ENCODE measurements at places on chromosomes 7 and 10.

- H3K4me3 ChIP-seq = no peak overlapping the region
- DNase-seq = no peak
- H3K27ac ChIP-seq = no peak overlapping the region
- H3K4me1 ChIP-seq = peaks cover 11% of the 10 kb centered on the region
- H3K27me3 ChIP-seq = no peaks in the 10 kb centered on the region
Measured at GRCh38 chr10:974038-974784, 14.0 kb upstream of the GTPBP4 start.

DNA sequence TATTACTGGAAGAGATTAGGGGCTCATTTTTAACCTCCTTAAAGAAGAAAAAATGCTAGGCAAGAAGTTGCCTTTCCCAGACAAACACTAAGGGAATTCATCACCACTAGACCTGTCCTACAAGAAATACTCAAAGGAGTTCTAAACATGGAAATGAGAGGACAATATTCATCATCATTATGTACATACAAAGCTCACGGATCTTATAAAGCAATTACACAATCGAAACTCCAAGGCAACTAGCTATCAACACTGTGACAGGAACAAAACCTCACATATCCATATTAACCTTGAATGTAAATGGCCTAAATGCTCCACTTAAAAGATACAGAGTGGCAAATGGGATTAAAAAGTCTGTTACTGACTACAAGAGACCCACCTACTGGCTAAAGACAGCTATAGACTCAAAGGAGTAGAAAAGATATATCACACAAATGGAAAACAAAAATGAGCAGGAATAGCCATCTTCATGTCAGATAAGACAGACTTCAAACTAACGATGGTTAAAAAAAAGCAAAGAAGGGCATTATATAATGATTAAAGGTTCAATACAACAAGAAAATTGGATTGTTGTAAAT, 246.6 kb downstream of the ADRA2A start:
- H3K36me3 ChIP-seq = no peaks in the 10 kb centered on the region
- DNase-seq = no peak
- no peaks in the 10 kb centered on the region for H3K4me1 ChIP-seq
- no peak overlapping the region for H3K27ac ChIP-seq
- H3K27me3 ChIP-seq = peaks cover 24% of the 10 kb centered on the region

DNA sequence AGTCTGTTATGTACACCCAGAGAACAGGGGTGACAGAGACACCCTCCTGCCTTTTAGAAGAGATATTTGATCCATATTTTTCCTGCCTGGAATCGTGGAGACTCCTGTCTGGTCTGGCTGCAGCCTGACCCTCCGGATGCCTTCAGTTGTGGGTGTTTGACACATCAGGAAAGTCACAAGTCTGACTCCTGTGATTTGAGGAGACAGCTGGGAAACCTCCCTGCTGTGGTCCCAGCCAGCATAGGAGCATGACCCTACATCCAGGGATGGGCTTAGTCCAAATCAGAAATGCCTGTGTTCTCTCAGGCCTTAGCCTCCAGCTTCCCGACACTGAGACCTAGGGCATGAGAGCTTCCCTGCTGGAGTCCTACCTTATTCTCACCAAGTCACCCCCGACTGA, 43.4 kb downstream of the GOT1 start:
- H3K4me1 ChIP-seq = peaks cover 3% of the 10 kb centered on the region
- no peak for DNase-seq
- no peaks in the 10 kb centered on the region for H3K36me3 ChIP-seq
- H3K27me3 ChIP-seq = peaks cover 2% of the 10 kb centered on the region
- H3K27ac ChIP-seq = no peak overlapping the region
- no peak overlapping the region for H3K4me3 ChIP-seq

DNA sequence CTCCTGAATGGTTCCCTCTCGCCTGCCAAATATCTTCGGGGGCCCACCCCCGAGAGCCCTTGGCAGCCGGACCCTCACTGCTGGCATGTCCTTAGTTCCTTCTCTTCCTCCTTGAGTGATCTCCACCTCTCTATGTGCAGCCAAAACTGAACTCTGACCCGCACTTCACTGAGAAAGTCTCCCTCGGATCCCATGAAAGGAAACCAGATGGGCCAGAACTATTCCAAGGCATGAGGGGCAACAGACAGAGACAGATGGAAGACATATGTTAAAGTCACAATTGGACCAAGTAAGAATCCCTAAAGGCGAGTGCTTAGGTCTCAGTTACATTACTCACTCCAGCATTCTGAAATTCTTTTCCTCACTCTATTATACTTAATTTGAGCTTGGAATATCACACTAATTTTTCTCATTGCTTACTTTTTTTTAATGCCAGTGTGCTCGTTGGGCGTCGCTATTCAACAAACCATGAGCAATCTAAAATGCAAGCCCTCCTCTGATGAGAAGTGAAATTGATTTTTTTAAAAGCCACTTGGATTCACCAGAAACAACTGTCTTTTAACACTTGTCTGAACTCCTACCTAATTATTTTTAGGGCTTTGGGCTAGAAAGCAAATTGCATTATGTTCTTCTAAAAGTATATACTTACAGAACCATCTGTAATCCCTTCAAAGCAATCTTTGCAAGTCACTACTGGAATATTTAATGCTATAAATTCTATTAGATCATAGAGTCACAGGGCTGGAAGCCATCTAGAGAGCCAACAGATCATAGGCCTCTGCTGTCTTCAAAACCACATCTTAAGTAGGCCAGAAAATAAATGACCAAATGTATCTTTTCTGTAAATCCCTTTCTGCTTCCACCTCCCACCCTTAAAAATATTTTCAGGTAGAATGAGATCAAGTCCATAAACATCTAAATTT, 43.3 kb upstream of the EZH2 start:
- no peak overlapping the region for H3K27ac ChIP-seq
- no peak overlapping the region for H3K4me3 ChIP-seq
- H3K4me1 ChIP-seq = peaks cover 7% of the 10 kb centered on the region
- no peak for DNase-seq

GRCh38 chr7:34165927-34166550, 260.7 kb downstream of the BMPER start:
- no peaks in the 10 kb centered on the region for H3K27me3 ChIP-seq
- no peaks in the 10 kb centered on the region for H3K36me3 ChIP-seq
- H3K4me1 ChIP-seq = no peaks in the 10 kb centered on the region
- no peak for DNase-seq
- no peak overlapping the region for H3K27ac ChIP-seq

DNA sequence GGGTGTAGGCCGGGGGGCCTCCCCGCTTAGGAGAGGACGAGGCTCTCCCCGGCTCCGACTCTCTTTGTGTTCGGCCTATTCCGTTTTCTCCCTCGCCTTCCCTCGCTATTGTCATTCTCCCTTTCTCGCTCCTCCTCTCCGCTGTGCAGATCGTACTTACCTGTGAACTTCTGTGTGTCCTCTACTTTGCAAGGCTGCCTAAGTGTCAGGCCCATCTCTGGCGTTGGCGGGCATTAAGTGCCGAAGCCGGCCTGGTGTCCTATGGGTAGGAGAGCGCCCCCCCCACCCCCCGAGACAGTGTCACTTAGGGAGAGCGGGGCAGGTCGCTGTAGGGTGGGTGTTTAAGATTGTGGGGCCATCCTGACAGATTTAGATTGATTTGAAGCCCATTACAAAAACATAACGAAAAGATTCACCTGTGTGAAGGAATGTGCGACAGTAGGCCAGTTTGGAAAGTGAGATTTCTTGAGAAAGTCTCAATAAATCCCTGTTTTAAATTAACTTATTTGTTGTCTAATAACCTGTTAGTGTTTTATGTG, 579 bp downstream of the RBM33 start:
- peak overlapping the region; percentile 100 for H3K27ac ChIP-seq
- no peak for DNase-seq
- peaks cover 31% of the 10 kb centered on the region for H3K4me1 ChIP-seq

GRCh38 chr7:109879287-109879828, 1211.6 kb upstream of the LRRN3 start:
- no peaks in the 10 kb centered on the region for H3K27me3 ChIP-seq
- H3K4me3 ChIP-seq = no peak overlapping the region

- H3K27ac ChIP-seq = no peak overlapping the region
- H3K36me3 ChIP-seq = peaks cover 3% of the 10 kb centered on the region
- DNase-seq = peak; percentile 75
Measured at GRCh38 chr10:117167789-117168674, 29.3 kb upstream of the KCNK18 start.

- H3K36me3 ChIP-seq = no peaks in the 10 kb centered on the region
- no peaks in the 10 kb centered on the region for H3K27me3 ChIP-seq
- no peak overlapping the region for H3K27ac ChIP-seq
- H3K4me3 ChIP-seq = no peak overlapping the region
- no peak for DNase-seq
Measured at GRCh38 chr7:23426876-23427275, 43.4 kb downstream of the IGF2BP3 start.

DNA sequence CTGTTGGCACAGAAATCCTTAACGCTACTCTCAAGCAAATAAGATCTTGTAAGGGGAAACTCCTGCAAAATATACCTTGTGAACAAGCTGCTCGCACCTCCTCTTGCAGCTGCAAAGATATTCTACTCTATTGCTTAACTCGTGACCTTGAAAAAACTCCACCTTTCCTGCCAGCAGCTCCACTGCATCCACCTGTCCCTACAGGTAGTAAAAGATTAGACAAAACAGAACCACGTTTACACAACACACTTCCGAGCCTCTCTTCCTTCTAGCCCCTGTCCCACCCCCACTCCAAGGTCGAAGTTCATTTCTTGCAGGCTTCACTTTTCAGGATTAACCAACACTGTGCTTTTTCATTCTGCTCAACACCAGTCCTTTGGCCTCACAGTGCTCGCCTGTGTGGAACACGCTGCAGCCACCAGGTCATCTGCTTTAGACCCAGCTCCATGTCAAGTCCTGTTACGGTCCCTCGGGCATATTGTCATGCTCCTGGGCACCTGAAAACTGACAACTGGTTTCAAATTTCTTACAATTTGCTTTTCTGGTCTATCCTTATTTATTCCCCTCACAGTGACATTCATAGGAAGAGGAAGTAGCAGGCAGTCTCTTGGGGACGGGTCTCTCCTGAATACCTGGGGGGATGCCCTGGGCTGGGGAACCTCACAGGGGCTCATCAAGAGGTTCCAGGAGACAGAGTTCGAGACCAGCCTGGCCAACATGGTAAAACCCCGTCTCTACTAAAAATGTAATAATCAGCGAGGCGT, 165.8 kb upstream of the KLF14 start:
- H3K36me3 ChIP-seq = no peaks in the 10 kb centered on the region
- DNase-seq = no peak
- peaks cover 49% of the 10 kb centered on the region for H3K4me1 ChIP-seq
- no peak overlapping the region for H3K4me3 ChIP-seq

GRCh38 chr7:46651070-46651469, 730.0 kb upstream of the IGFBP3 start:
- H3K4me3 ChIP-seq = no peak overlapping the region
- DNase-seq = no peak
- peaks cover 6% of the 10 kb centered on the region for H3K36me3 ChIP-seq
- H3K4me1 ChIP-seq = peaks cover 1% of the 10 kb centered on the region
- H3K27ac ChIP-seq = no peak overlapping the region

DNA sequence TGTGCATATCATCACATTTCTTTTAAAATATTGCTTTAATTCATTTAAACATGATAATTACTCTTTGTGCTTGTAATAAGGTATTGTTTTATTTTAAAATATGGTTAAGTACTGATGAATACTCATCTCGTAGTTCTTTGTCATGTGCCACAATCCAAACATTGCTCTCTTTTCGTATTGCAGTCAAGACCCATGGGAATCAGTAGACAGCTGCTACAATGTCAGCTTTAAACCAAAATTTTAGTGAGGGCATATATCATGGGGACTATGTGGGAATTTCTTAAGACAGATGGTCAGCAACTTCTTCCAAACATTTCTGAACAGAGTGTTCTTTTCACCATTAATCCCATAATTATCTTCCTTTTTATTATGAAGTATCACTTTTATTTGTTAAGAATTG, 77.2 kb upstream of the FZD1 start:
- H3K27me3 ChIP-seq = no peaks in the 10 kb centered on the region
- H3K36me3 ChIP-seq = no peaks in the 10 kb centered on the region
- DNase-seq = no peak
- no peak overlapping the region for H3K4me3 ChIP-seq
- peaks cover 5% of the 10 kb centered on the region for H3K4me1 ChIP-seq
- no peak overlapping the region for H3K27ac ChIP-seq

GRCh38 chr7:114832906-114833595, 88.8 kb upstream of the MDFIC start:
- no peak overlapping the region for H3K27ac ChIP-seq
- no peak for DNase-seq
- no peak overlapping the region for H3K4me3 ChIP-seq
- H3K4me1 ChIP-seq = no peaks in the 10 kb centered on the region
- H3K27me3 ChIP-seq = no peaks in the 10 kb centered on the region

GRCh38 chr10:3808689-3809199, 23.7 kb upstream of the KLF6 start:
- DNase-seq = no peak
- H3K4me1 ChIP-seq = peaks cover 42% of the 10 kb centered on the region
- no peak overlapping the region for H3K4me3 ChIP-seq
- H3K27ac ChIP-seq = no peak overlapping the region

- H3K27me3 ChIP-seq = peaks cover 26% of the 10 kb centered on the region
- H3K36me3 ChIP-seq = no peaks in the 10 kb centered on the region
- peaks cover 35% of the 10 kb centered on the region for H3K4me1 ChIP-seq
- DNase-seq = no peak
- no peak overlapping the region for H3K27ac ChIP-seq
- peak overlapping the region; percentile 90 for H3K4me3 ChIP-seq
Measured at GRCh38 chr7:37445790-37446189, 2.9 kb downstream of the ELMO1 start.

DNA sequence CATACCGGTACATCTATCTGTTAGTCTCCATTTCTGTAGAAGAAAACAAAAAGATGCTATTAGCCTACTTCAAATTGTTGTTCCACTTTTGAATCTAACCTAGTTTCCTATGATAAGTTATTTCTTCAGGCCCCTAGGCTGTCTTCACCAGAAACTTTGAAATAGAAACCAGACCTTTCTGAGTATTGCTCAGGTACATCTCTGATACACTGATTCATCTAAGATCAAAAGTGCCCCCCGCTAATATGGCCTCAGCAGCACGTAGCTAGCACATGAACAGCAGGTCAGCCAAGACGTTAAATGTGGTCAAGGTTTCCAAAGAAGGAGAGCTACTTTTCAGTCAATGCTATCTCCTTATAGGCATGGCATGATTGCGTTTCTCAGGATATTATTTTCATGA, 23.6 kb downstream of the CTAGE6 start:
- H3K4me1 ChIP-seq = peaks cover 5% of the 10 kb centered on the region
- H3K27me3 ChIP-seq = no peaks in the 10 kb centered on the region
- no peaks in the 10 kb centered on the region for H3K36me3 ChIP-seq
- no peak for DNase-seq

DNA sequence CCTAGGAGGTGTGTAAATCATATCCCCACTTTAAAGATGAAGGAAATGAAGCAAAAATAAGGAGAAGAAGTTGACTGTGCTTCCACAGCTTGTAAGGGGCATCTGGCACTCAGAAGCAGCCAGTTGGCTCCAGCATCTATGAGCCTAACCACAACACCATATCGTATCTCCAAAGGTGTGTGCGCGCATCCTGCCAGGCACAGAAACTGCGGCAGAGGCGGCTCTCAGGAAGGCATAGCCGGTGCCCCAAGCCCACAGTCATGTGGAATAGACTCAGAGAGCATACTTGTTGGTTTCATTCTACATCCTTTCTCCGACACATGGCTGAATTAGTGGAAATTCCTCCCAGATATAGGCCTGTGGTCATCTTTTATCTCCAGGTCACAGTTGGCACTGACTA, 423.9 kb downstream of the CALN1 start:
- H3K36me3 ChIP-seq = no peaks in the 10 kb centered on the region
- no peak overlapping the region for H3K4me3 ChIP-seq
- no peaks in the 10 kb centered on the region for H3K4me1 ChIP-seq
- no peak overlapping the region for H3K27ac ChIP-seq
- no peaks in the 10 kb centered on the region for H3K27me3 ChIP-seq
- DNase-seq = no peak

Measured in neural crest cell (in vitro differentiated cells).